Effector memory CD4-positive, alpha-beta T cell (primary cell): ENCODE measurements at places on chromosomes 13 and 19.

- DNase-seq = no peak
Observed at GRCh38 chr19:44740351-44740824, 8.1 kb upstream of the BCL3 start.

- DNase-seq = no peak
Observed at GRCh38 chr13:49649244-49649962, 21.1 kb downstream of the ARL11 start.

DNA sequence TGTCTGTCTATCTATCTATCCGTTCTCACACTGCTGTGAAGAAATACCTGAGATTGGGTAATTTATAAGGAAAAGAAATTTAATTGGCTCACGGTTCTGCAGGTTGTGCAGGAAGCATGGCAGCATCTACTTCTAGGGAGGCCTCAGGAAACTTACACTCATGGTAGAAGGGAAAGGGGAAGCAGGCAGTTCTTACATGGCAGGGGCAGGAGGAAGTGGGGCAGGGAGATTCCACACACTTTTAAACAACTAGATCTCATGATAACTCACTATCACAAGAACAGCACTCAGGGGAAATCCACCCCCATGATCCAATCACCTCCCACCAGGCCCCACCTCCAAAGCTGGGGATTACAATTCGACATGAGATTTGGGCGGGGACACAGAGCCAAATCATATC is 105.3 kb downstream of the SLC10A2 start:
- DNase-seq = no peak

- no peak for DNase-seq
Observed at GRCh38 chr13:89163096-89163495, 1491.9 kb downstream of the SLITRK5 start.

- no peak for DNase-seq
Observed at GRCh38 chr13:99254830-99255229, 3.3 kb downstream of the GPR18 start.

DNA sequence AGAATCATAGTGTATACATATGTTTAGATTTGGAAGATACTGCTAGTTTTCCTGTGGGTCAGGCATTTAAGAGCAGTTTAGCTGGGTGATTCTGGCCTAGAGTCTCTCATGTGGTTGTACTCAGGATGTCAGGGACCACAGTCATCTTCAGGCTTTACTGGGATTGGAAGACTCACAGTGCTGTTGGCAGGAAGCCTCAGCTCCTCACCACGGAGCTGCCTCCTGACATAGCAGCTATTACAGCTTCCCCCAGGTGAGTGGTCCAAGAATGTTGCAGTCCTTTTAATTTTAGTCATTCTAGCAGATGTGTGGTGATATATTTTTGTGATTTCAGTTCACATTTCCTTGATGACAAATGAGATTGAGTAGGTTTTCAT is 16.9 kb upstream of the GPR18 start:
- DNase-seq = peak; percentile 20

- no peak for DNase-seq
Observed at GRCh38 chr19:1665565-1666047, 13.2 kb upstream of the TCF3 start.

- peak; percentile 14 for DNase-seq
Observed at GRCh38 chr19:55369653-55370304, 484 bp downstream of the IL11 start.
